ENCODE measurements at places on chromosomes 2 and 18.

GRCh38 chr2:220478305-220479058 lies 851.1 kb downstream of the SLC4A3 start:
- DNase-seq, result no peak

DNA sequence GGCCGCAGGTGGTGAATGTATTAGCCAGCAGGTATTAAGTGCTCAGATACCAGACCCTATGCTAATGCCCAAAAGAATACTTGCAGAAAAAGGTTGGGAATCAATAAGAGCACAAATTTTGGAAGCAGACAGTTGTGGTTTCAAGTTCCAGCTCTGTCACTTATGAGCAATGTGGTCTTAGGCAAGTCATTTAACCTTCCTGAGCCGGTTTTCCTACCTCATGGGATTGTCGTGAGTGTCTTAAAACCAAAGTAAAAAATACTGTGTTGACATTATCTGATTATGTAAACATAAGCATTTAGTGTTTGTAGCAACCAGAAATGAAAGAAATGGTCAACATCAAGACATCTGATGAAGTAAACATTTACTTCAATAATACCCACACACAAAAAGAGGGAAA lies 93.0 kb upstream of the CHST9 start:
- no peak for DNase-seq

DNA sequence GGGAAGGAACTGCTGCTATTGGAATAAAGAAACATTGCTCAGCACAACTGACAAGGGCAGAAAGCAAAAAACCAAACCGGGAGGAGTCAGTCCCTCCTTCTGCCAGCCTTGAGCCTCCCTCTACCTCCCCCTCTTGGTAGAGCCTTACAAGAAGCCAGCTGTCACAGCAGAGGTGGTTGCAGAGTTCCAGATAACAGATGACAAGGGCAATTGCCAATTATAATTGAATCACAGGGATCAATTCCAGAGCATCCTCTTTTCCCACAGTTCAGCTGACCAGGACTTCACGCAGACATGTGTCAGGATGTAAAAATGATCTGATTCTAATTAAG lies 548.2 kb upstream of the LRRTM1 start:
- DNase-seq, result no peak

- no peak for DNase-seq
Measured at GRCh38 chr2:159595410-159596046, 20.8 kb downstream of the BAZ2B start.

- DNase-seq, result no peak
Measured at GRCh38 chr2:207418419-207418818, 111.3 kb upstream of the CREB1 start.

DNA sequence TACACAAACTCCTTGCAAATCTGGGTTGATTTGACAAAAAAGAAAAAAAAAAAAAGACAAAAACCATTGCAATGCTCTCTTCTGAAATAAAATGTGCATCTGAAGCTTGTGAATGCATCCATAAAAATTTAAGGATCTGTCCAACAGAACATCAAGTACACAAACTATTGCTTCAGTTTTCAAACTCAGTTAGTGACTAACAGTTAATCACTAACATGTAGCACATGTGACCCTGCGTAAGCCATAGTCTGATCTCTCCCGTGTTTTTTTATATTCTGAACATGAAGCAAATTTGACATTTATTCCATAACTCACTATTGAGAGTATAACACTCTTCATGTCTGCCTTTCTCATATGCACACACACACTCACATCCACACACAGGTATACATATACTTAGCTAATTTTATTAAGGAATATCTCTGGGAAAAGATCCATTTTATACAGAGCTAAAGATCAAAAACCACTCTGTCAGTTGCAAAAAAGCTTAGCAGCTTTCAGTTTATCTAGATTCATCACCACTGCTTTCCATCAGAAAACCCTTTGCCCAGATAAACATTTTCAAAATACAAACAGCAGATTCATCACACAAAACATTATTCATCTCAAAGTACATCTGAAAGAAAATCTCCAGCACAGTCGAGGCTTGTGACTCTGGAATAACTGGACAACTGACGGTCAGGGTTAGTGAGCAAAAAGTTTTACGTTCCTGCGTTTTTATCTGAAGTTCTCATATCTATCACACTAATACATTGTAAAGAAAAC lies 1000.4 kb upstream of the ACVR2A start:
- no peak for DNase-seq

DNA sequence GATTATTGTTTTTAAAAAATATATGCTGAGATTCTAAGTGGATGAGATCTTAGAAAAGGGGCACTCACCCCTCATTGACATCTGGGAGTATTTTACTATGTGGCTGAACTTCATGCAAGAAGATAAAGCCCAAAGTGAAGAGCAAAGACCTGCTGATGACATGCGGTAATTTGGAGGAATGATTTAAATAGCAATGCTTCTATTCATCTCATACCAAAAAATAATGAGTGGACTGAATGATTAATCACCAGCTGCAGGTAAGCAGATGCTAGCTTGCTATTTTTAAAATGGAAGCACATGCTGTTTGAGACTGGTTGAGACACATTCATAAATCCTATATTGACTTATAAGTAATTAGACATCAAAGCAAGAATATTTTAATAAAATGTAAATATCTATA lies 12.7 kb upstream of the CDK15 start:
- DNase-seq, result no peak

DNA sequence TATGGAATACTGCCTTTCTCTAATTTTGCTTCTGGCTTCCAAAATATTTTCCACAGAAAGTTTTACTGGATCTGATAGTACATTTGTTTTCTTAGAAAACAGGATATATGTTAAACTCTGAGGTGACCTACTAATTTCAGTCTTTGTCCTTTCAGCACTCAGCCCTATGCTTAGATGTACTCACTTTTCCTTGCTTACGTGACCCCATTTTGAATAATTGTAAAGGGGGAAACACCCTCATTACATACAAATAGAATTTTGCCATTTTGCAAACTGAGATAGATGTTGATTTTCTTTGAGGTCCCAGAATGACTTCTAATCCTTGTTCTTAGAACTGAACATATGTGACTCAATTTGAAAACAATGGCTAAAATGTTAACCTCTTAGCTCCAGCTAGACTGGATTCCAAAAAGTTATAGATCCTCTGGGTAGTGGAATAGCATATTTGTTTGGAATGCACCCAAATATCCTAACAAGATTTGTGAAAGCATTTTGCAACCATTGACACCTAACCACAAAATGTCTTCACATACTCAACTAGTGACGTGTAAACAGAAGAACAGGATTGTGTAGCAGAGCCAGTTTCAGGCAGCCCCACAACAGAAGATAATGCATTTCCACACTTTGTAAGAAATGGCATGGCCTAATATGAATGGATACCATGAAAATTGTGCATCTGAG lies 44.8 kb upstream of the EHBP1 start:
- no peak for DNase-seq

DNA sequence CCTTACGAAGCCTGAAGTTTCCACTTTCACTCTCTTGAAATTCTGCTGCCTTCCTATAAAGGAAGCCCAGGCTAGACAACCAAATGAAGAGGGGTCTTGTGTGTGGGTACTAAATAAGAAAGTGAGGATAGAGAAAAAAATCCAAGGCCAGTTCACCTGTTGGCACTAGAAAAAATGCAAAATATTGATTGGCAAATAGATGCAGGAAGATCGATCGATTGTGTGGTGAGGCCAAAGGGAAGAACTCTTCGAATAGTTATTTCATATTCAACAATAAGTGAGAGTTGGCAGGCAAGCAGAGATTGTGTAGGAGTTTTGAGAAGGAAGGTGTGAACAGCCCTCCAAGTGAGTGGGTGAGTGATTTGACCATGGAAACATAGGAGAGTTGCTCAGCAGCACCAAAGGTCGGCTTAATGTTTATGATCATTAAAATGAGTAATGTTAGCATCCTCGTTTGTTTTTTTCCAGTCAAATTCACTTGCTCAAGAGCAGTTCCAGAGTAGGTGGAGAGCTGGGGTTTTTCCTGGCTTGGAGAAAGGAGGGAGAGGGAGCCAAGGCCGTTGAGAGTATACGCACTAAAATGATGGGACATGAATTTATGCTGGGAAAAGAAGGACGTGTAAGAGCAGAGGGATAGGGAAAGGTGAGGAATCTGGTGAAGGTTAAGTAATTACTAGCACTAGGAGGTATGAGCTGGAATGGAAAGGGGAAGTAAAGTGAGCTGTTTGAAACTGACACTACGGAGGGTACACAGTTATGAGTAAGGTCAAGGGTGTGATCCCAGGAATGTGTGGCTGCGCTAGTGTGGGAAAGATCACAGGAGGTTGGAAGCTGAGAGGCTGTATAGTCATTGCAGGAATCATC lies 1.1 kb upstream of the NAPG start:
- DNase-seq, result peak; percentile 47

DNA sequence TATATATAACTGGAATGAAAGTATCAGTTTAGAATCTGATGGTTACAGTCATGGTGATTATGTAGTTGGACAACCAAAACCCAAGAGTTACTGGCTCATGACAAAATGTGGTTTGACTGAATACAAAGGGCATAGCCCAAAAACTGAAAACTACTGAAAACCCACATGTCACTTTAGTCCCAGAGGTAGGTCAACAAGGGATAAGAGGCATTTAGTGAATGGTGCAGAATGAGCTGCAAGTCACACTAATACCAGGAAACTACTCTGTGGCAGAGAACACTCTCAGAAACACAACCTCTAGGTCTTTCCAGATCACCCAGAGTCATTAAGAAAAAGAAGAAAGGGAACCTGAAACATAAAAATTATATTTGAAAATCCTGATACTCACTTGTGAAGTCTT lies 154.5 kb downstream of the AGPS start:
- DNase-seq, result no peak

GRCh38 chr2:74430502-74430901 lies 9.0 kb downstream of the WDR54 start:
- no peak for DNase-seq

GRCh38 chr2:208556983-208557484 lies 150.4 kb downstream of the PTH2R start:
- DNase-seq, result no peak

DNA sequence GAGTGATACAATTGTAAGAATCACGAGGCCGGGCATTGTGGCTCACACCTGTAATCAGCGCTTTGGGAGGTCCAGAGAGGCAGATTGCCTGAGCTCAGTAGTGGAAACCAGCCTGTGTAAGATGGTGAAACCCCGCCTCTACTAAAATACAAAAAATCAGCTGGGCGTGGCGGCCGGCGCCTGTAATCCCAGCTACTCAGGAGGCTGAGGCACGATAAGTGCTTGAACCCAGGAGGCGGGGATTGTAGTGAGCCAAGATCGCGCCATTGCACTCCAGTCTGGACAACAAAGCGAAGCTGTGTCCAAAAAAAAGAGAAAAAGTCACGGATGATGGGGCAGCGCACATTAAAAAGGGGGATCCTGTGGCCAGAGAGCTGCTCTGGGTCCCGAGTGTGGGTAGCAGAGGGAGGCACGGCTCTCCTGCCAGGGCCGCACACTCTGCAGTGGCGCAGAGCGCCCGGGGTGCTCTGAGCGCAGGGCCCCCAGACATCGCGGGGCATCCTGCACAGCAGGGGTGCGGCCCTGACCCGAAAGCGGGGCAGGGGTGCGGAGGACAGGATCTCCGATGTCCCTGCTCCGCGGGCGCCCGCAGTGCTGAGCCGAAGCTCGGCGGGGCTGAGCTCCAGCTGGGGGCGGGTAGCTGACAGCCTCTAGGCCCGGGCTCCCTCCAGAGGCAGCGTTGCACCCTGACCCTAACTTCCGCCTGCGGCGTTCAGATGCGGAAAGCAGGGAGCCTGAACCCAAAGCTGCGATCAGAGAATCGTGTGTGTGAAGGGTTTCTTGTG lies 30.4 kb upstream of the RAB6D start:
- no peak for DNase-seq

GRCh38 chr18:50338122-50338521 lies 36.7 kb upstream of the SKA1 start:
- DNase-seq, result no peak

GRCh38 chr2:140882671-140883620 lies 1247.9 kb downstream of the LRP1B start:
- no peak for DNase-seq

GRCh38 chr2:54644236-54644635 lies 79.2 kb upstream of the EML6 start:
- DNase-seq, result no peak

DNA sequence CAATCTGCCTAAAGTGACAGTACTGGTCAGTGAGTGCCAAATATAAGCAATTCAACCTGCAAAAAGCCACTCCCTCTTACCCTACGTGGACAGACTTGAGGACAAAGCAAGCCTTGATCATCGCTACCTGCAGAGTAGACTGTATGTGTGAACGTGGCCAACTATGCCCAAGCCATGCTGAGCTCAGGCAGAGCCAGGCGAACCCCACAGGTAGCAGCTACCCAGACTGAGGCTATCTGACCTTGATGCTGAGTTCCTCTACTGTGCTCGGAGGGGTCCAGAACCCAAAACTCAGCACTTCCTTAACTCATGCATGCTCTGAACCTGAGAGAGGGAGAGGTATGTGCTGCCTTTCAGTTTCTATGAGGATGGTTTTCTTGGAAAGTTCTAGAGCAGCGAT lies 63.5 kb upstream of the TMEM200C start:
- no peak for DNase-seq

DNA sequence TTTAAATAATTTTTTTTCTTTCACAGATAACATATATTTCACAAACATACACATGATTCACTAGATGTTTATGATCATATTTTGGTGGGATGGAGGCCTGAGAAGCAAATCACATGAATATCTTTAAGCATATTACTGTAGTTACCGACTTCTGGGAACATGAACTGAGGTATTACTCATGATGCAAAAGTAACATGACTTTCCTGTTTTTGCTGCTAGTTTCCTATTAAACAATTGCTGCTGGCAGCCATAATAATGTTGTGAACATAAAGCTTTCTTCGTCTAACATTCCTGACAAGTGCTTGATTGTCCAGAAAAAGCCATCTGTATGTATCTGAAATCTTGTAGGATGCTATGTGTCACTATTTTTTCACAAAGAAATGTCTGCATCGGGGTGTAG lies 145.4 kb downstream of the MTX2 start:
- no peak for DNase-seq

GRCh38 chr18:944440-944839 lies 39.8 kb downstream of the ADCYAP1 start:
- no peak for DNase-seq

GRCh38 chr2:20130821-20131645 lies 79.6 kb upstream of the LAPTM4A start:
- no peak for DNase-seq

DNA sequence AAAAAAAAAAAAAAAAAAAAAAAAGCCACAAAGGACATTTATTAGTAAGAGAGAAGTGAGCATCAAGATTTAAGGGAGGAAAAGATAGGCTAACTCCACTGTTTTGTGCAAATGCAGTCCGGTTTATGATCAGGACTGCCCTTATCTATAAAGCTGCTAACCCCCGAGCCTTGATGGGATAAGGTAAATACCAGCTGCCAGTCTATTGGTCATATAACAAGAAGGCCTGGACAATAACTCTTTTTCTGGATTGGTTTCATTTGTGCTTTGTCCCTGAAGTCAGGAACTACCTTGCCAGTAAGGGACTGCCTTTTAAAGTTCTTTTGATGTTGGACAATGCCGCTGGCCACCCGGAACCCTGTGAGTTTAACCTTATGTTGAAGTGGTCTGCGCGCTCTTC lies 15.4 kb downstream of the PTPN4 start:
- DNase-seq, result no peak

GRCh38 chr2:216287251-216287650 lies 85.0 kb downstream of the MARCHF4 start:
- no peak for DNase-seq

GRCh38 chr18:50277942-50278341 lies 3.4 kb downstream of the MBD1 start:
- no peak for DNase-seq

- DNase-seq, result no peak
Measured at GRCh38 chr2:183614799-183615435, 490.7 kb downstream of the NUP35 start.

- DNase-seq, result no peak
Measured at GRCh38 chr2:75518638-75519465, 41.9 kb downstream of the EVA1A start.
